ENCODE measurements at places on chromosomes 2 and 18.

DNA sequence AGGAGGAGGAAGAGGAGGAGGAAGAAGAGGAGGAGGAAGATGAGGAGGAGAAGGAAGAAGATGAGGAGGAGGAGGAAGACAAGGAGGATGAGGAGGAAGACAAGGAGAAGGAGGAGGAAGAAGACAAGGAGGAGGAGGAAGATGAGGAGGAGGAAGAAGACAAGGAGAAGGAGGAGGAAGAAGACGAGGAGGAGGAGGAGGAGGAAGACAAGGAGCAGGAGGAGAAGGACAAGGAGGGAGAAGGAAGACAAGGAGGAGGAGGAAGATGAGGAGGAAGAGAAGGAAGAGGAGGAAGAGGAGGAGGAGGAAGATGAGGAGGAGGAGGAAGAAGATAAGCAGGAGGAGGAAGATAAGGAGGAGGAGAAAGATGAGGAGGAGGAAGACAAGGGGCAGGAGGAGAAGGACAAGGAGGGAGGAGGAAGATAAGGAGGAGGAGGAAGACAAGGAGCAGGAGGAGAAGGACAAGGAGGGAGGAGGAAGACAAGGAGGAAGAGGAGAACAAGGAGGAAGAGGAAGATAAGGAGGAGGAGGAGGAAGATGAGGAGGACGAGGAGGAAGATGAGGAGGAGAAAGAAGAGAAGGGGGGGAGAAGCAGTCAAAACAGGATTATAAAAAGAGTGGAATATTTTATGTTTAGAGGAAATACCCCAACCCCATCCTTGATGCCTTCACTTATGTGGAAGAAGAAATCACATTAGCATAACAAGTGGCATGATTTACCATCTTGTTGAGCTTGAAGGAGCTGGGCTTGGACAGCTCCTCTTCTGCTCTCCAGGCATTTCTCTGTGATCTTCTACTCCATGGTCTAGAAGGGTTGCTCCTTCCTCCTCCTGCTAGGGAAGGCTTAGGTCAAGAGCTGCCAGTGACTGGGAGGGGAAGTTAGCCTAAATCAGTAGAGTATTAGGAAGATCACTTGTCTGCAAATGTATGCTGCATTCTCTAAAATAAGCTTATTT lies 45.3 kb upstream of the KCTD1 start:
- no peak for DNase-seq

DNA sequence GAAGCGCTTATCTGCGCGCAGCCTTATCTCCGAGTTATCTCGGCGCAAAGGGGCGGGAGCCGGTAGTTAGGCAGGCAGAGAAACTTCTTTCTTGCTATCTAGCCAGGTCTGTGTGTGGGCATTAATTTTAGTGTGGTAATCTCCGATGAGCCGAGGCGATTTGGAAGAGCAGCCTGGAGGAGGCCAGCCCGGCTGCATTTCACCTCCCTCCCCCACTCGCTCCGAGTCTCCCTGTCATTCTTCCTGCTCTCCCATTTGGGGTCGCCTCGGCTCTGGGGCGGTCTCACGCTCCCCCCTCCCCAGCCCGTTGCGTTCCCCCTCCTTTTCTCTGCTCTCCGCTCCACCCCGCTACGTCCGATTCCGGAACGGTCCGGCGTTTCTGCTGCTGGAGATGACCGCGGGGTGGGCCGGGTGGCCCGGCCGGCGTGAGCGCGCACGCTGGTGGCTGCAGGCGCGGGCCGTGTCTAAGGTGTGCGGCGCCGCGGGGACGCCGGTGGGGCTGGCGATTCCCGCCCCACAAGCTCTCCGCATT lies 566 bp downstream of the GATA6 start:
- no peak for DNase-seq

GRCh38 chr2:16035747-16036745 lies 95.7 kb downstream of the MYCN start:
- no peak for DNase-seq

- DNase-seq = no peak
These were observed 242.2 kb downstream of the TGIF1 start for GRCh38 chr18:3692113-3692621.

DNA sequence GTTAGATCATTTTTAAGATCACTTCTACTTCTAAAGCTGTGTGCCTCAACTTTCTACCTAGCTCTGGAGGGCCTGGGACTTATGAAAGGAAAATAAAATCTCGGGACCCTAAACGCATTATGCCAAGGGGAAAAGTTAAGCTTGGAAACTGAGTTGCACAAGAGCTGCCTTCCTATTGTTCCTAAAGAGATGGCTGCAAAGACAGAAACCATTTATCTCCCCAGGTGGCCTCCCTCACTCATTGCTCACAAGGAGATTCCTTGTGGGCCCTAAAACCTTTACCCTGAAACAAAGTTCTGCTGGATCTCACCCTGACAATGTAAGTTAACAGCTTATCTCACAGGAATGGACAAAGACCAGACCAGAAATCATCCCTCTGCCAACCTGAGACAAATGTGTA lies 26.8 kb downstream of the TUBB6 start:
- no peak for DNase-seq

GRCh38 chr18:78596794-78597345 lies 382.7 kb upstream of the SALL3 start:
- no peak for DNase-seq

- no peak for DNase-seq
These were observed 57.1 kb downstream of the ST3GAL5 start for GRCh38 chr2:85831735-85832134.

GRCh38 chr2:201118961-201119854 lies 3.2 kb downstream of the CFLAR start:
- DNase-seq = no peak

GRCh38 chr18:14959550-14959949 lies 211.6 kb downstream of the ANKRD30B start:
- no peak for DNase-seq

- no peak for DNase-seq
These were observed 19.3 kb upstream of the SMCHD1 start for GRCh38 chr18:2636126-2636631.

- no peak for DNase-seq
These were observed 13.0 kb downstream of the IMPA2 start for GRCh38 chr18:11994336-11994702.

- no peak for DNase-seq
These were observed 127.2 kb downstream of the PKP4 start for GRCh38 chr2:158583923-158584322.

GRCh38 chr2:48433682-48434081 lies 96.3 kb upstream of the STON1 start:
- no peak for DNase-seq

- no peak for DNase-seq
These were observed 7.6 kb downstream of the CTIF start for GRCh38 chr18:48546396-48546795.

DNA sequence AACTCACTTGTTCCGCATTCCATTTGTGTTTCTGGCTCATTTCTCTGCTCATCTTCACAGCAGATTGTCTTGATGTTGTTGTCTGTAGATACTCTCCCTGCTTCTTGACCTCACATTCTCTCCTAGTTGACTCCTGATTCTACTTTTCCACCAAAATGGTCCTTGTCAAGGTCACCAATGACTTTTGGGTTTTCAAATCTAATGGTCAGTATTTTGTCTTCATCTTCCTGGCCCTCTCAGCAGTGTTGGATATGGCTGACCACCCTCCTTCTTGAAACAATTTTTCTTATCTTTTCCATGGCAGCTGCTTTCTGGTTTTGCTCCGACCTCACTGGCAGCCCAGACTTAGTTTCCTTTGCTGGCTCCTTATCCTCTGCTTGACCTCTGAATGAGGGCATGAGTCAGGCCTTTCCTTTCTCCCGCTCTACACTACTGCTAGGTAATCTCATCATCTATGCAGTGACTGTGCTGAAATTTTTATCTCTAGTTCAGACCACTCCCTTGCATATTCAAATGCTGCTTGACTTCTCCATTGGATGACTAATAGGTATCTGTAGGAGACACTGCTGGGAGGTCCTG lies 386.6 kb upstream of the SPRED2 start:
- no peak for DNase-seq

DNA sequence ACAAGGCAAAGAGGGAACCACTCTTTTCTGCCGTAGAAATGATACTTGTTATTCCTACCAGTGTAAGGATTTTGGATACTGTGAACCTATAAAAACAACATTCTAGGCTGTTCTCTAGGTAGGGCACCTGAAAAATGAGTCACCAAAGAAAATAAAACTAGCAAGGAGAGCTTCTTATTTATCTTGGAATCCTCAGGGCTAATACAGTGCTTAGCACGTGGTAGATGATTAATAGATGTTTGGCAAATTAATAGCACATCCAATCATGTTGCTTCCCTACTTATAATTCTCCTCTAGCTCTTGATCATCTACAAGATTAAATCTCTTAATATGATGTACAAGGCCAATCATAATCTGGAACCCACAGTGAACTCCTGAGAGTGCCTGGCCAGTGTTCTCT lies 73.1 kb downstream of the AAK1 start:
- DNase-seq = no peak

DNA sequence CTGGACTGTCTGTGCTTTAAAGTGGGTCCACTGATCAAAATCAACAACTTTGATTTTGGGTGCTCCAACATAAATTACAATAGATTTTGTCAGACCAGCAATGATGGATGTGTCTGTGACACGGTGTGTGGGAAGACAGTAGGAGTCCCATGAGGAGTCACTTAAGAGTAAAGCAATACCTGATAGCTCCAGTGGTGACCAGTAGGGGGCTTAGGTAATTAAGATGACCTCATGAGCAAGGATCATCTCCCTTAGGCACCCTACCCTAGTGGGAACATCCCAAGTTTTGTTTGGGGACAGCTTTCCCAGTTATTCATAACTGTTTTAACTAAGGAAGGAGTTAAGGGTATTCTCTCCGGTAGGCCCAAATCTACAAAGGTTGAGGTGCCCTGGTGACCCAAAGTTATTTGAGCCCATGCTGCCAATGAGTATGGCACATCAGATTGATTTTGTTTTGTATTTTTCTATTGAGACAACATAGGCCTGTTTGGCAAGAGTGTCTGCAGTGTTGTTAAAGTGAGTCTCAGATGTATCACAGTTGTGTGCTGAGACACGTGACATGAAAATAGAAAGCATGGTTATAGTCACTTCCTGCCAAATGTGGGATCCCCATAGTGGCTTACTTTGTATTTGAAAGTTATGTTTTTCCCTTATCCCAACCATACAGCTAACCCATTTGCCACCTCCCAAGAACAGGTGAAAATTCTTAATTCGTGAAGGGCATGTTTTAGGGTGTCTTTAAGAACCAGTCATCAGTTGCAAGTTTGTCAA lies 1337.6 kb upstream of the SLC39A10 start:
- no peak for DNase-seq

GRCh38 chr2:232699110-232699509 lies 2.0 kb downstream of the GIGYF2 start:
- no peak for DNase-seq

- no peak for DNase-seq
These were observed 68.6 kb downstream of the EXOC6B start for GRCh38 chr2:72757177-72757775.

GRCh38 chr18:70781860-70782453 lies 493.1 kb downstream of the SOCS6 start:
- DNase-seq = peak; percentile 28

DNA sequence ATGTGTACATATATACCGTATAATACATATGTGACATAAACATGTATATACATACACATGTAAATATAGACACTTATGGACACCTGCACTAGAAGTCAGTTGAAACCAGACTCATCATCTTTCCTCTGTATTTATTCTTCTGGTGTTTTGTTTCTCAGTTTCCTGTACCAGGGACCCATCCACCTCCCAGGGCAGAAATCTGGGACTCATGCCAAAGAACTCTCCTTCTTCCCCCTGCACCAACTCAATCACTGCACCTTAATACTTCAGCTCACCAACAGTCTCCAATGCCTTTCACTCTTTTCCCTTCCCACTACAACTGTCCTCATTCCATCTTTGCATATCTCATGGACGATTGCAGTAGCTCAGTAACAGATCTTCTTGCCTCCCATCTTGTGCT lies 428.0 kb downstream of the FBXO15 start:
- DNase-seq = no peak

- DNase-seq = no peak
These were observed 39.8 kb upstream of the PCBP1 start for GRCh38 chr2:70047451-70047850.

DNA sequence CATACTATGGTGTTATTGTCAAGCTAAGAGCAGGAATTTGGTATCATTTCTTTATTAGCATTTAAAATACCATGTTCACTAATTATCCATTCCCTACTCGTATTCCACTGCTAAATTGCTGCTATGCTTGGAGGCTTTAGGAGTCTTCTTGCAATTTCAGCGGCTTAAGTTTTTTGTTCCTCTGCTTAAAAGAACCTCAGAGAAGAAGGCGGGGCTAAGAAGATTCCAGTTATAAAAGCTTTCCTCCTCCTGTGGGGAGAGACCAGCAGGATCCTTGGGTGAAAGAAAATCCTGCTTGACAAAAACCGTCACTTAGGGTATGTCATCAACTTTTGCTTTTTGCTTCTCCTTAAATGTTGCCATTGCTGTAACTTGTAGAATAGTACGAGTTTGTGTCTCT lies at the start of gene TRPM8:
Gene TRPM8 (plus strand): TSS at position 258 of the 400 bp plus-strand sequence. CDS start 9,165 bp downstream, outside the sequence.
- DNase-seq = no peak

DNA sequence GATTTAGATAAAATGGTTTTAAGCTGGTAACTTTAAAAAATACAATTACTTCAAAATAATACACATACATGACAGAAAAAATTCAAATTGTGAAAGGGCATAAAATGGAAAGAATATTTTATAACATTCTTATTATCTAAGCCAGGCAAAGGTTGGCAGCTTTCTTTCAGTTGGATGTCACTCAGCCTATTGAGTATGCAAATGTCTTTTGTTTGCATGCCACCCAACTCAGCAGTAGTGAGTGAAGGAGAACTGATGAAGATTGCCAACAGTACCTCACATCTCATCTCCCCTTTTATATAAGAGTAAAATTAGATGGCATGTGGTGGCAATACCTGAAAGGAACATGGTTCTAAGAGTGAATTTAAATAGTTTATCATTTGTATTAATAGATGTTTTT lies 24.8 kb downstream of the BMPR2 start:
- DNase-seq = no peak

DNA sequence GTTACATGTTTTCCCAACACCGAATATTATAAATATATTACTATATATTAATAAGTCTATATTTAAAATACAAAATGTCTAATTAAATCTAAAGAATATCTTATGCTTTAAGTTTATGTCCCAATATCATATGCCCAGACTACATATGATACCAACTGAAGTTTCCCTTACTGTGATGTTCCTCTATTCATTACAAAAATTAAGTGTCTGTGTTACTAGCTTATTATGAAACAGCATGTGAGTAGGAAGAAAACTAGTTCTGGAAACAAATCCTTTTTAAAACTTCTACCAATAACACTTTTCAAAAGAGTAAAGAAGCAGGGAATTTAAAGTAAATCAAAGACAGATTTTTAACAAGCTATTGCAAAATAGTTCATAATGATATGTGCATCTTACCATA lies 17.8 kb downstream of the HNRNPLL start:
- no peak for DNase-seq

- DNase-seq = no peak
These were observed 1.4 kb downstream of the RPRD1A start for GRCh38 chr18:36066001-36066400.

DNA sequence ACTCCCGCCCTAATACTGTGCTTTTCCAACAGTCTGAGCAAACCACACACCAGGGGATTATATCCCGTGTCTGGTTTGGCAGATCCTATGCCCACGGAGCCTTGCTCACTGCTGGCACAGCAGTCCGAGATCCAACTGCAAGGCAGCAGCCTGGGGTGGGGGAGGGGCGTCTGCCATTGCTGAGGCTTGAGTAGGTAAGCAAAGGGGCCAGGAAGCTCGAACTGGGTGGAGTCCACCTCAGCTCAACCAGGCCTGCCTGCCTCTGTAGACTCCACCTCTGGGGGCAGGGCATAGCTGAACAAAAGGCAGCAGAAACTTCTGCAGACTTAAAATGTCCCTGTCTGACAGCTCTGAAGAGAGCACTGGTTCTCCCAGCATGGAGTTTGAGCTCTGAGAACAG lies 44.2 kb downstream of the LNPK start:
- DNase-seq = no peak

- no peak for DNase-seq
These were observed 65.0 kb downstream of the CYP1B1 start for GRCh38 chr2:38010995-38011394.
